Stimulated activated naive CD8-positive, alpha-beta T cell treated with anti-CD3 and anti-CD28 coated beads, Interleukin-15, Interleukin-2, amounts not matched to agents 100 U/mL and 50 U/mL, for 24 hours (primary cell): ENCODE measurements at places on chromosomes 12 and 14.

DNA sequence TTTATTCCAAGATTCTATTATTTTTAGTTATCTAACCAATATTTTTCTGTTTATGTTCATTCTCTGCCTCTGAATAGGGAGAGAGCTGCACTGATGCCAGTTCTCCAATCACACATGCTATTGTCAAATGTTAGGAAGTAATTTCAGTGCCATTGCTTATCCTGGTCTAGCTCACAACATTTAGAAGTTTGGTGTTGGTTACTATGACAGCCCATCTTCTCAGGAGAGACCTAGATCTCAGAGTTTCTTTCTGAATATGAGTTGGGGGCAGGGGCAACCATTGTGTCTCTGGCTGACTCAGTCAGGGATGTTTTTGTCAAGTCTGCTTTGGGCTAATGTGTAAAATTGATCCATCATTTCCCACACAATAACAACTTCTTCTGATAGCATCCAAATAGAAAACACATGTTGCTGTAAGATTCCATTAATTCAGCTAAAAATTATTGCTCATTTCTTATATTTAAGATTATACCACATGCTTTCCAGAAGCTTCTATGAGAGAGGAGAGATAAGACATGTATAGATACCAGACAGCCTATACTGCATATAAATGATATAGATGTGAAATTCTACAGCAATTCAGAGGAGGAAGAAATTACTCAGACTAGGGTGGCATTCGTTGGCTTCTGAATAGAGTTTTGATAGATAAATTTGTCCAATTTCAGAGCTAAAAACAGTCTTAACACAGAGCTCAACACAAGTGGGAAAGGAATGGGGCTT, 64.8 kb downstream of the DACT1 start:
- no peak for DNase-seq

- DNase-seq, result no peak
Observed at GRCh38 chr12:110790301-110790700, 47.6 kb upstream of the PPP1CC start.

DNA sequence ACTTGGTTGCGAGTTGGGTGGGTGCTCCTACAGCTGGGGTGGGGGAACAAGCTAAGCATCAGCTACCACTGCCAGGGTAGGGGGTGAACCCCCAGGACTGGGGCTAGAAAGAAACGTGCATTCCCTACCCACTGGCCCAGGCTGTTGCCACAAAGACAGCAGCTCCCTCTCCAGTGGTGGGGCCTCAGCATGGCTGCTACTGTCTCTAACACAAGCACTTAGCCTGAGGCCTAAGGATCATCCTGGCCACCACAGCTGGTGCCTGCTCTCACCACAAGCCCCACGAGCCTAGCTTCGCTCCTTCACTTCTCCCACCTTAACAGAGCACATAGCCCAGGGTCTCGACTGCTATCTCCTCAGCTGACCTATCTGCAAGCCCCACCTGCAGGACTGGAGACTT, 18.9 kb downstream of the SLC25A21 start:
- DNase-seq, result no peak

DNA sequence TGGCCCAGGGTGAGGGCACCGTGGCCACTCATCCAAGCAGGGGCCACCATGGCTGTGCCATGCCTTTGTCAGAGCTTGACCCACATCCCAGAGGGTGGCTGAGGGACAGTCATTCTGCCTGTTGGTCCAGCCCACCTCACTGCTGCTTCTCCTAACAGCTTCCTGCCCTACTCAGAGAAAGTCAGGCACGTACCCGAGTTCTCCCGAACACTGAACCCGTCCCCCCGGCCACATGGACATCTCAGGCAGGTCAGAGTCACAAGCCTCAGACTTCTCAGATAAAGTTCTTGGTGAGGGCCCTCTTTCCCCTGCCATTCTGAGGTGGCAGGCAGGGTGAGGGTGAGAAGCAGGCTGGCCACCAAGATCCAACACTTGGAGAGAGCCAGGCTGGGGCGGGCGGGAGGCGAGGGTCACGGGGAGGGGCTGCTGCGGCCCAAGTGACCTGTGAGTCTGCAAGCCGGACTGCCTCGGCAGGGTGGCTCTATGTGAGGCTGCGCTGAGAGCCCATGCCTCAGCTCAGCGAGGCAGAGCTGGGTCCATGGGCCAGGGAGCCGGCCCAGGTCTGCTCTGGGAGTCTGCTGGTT, 317.8 kb downstream of the TMEM121 start:
- DNase-seq, result no peak

GRCh38 chr14:36859119-36859518, 197.5 kb downstream of the PAX9 start:
- DNase-seq, result no peak
